ENCODE measurements at places on chromosomes 2 and 18. TPM values are rescaled to one million over a fixed set of nuclear protein-coding genes. Genes with fewer than 3 reads are reported as not detected.

GRCh38 chr2:172478353-172478752 lies 51.0 kb downstream of the ITGA6 start:
- ATAC-seq: no peak

DNA sequence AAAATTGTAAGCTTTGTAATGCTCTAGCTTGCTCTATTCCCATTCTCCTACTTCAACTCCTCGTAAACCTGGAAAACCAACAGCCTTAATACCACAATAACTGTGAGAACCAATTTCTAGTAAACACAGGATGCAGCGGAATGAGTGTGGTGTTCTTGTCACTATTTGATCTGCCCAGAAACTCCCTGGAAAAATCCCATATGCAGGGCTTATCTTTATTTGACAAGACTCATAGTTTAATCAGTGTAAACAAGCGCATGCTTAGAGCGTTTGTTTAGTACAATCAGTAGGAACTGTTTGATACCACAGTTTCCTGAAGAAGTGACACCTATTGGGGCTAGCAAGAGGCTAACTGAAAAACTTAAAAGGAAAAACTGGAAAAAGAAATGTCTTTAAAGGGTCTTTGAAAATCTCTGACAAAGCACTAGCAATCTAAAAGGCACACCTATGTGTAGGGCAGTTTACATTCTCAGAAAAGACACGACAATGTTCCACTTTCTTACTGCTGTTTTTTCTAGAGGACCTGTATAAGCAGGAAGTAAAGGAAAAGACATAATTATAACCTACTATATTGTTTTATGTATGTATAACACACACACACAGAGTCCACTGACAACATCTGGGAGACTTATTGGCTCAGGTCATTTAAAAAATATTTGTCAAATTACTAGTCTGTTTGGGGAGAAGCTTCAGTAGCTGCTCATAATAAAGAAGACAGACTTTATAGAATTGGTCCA lies 241.4 kb upstream of the KLHL14 start:
- ATAC-seq: no peak

GRCh38 chr2:208142925-208143799 lies 2.8 kb downstream of the CRYGB start:
- no peak for ATAC-seq

GRCh38 chr18:79371561-79372121 lies 24.1 kb upstream of the NFATC1 start:
- ATAC-seq: no peak

GRCh38 chr2:31344447-31344846 lies 70.1 kb downstream of the XDH start:
- ATAC-seq: no peak

Gene BOLL
- not detected for total RNA-seq

- peak; percentile 67 for ATAC-seq
Measured at GRCh38 chr2:174336501-174337336, 2.0 kb downstream of the SP9 start.

All from esophagus mucosa (tissue), 1 donor.